ENCODE measurements at places on chromosomes 1 and 21.
A peak's percentile ranks its signal among the peaks of the same experiment; 100 is the strongest.

DNA sequence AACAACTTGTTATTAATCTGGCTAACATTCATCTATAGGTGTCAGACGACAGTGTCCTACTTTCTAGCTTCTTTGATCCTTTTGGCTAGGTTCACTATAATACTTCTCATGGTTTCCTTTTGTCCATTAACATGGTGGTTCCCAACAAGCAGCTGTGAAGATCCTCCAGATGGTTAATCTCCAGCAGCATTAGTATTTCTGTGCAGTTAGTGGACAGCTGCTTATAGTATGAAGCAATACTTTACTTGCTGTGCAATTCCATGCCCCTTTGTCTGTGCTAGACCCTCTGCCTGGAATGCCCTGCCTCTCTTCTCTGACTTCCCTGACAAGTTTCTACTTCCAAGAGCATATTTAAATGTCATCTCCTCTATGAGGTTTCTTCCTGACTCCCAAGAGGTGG, 41.7 kb upstream of the ARHGAP29 start:
- no peak for DNase-seq

DNA sequence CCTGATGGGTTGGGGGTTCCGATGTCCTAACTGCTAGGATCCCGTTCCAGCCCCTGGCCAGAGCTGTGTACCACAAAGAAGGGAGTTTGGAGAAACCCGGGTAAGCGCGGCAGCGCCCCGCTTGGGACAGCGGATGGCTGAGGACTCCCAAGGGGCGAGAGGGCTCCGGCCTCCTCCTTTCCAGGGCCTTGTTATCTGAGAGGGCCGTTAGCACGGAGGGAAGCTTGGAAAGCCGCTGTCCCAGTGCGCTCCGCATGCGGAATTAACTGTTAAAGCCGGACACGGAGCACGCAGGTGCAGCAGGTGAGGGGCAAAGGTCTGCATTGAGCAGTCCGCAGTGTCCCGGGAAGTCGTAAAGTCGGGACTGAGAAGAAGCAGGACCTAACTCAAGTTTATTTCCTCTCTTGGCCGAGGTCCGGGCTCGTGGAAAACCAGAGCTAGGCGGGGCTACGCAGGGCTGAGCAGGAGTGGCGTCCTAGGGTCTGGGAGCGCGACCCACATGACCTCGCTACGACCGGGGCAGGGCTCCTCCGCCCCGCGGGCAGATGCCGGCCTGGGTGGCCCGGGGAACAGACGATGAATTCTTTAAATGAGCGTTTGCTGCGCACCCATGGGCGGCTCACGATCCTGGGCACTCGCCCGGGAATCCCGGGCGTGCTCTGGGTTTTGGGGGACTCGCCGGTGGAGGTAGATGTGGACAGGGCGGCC, 4.5 kb downstream of the LHX4 start:
- no peak for DNase-seq

GRCh38 chr21:18228060-18228739, 16.4 kb upstream of the CHODL start:
- no peak for DNase-seq

DNA sequence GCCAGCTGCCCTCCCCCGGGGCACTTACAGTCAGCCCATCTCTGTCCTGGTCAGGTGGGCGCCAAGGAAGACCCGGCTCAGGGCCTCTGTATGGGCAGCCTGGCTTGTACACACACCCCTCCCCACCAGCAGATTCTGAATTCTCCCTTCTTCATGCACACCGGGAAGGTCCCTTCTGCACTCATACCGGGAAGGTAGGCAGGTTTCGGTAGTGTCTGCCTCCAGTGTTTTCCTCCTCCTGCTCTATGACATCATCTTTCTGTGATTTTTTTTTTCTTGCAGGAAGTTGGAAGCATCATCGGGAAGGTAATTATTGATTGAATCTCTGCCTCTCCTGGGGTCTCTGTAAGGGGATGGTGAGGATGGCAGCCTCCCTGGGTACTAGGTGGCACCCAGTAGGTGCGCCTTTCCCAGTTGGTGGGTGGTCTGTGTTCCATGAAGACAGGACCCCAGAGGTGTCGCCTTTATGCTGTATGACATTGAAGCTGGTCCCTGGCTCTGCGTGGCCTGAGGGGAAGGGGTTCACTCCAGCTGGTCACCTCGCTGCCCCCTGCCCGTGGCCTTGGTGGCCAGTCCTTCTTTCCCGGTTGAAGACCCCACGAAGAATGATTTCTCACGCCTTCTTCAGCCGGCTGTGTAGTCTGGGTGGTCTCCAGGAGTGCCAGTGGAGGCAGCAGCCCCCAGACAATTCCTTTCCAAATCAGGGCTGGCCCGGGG, 82.1 kb upstream of the COL6A1 start:
- DNase-seq = no peak

DNA sequence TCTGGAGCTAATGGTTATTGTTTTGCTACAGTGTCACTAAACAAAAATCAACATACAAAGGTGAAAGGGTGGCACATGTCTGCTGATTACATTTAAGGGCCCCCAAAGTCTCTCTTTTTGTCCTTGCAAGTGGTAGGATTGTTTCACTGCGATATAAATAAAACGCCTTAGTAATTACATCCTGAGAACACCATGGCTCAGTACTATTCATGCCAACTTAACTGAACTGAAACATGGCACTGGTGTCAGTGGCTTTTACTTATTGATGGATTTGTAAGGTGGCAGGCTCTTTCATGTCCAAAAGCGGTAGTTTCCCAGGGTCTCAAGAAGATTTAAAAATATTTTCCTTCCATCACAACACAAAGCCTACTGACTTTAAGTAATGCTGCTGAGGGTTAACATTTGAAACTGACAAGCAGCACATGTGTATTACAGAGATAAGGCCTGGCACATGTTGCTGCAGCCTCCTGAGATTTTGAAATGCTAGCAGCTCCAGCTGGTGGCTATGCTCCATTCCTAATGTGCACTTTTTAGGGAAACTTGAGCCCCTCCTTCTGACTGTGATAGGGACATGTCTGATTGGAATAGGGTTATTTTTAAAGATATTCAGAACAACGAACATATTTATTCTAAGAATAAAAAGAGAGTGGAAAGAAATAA, 86.8 kb downstream of the ATP1B1 start:
- no peak for DNase-seq

DNA sequence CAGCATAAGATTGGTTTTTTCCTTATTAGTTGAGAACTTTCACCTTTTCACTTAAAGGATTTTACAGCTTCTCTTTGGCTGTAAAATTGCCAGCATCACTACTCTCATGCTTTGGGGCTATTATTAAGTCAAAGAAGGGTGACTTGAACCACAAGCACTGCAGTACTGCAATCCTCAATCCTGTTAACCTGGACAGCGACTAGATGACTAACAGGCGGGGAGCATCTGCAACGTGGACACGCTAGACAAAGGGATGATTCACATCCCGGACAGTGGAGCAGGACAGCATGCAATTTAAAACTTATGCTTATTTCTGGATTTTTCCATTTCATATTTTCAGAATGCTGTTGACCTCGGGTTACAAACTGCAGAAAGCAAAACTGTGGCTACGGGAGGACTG, 8.1 kb downstream of the ARV1 start:
- no peak for DNase-seq

DNA sequence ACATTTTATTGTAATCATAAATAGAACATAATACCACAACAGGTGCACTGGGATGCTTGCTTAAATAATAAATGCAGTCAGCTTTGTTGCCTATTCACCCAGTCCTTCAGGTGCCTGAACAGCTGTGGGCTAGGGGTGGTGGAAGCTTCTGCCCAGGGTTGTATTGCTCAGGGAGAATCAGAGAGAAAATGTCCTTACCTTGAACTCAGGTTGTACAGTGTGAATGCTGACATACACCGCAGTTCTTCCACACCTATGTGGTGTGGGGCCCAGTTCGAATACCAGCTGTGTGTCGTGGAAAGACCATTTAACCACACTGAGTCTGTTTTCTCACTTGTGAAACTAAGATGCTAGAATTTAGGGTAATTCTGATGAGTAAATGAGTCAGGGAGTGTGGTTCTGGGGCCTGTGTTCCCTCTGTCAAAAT, 115.7 kb upstream of the ATP1A1 start:
- DNase-seq = no peak

DNA sequence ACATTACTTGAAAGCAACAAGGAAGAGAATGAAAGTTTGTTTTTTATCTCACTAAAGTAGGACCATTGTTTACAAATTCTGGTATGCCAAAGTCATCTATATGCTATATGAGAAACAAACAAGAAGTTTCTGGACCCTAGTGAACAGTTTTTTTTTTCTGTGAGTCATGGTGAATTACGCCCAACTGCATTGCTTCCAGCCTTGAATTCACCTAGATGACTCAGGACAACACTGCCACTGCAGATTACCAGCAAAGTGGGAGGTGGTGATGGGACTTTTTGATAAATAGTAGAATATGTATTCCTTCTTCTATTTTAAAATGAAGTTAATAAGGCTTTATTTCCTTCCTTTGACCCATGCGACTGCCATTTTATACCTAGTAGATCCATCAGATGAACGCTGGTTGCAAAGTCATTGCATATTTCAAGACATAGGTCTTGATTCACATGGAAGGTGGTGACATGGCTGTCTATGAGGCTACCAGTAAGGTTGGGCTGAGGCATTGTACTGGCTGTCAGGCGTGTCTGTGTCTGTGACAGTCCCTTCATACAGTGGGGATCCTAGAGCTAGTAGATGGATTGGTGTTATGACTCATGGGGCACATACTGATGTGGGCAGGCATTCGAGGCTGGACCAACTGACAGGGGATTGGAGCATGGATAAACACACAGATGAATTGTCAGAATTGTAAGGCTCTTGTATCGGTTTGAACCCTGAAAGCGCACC, 49.1 kb upstream of the APOBEC4 start:
- DNase-seq = no peak

GRCh38 chr1:91846007-91846638, 39.8 kb downstream of the TGFBR3 start:
- DNase-seq = no peak

DNA sequence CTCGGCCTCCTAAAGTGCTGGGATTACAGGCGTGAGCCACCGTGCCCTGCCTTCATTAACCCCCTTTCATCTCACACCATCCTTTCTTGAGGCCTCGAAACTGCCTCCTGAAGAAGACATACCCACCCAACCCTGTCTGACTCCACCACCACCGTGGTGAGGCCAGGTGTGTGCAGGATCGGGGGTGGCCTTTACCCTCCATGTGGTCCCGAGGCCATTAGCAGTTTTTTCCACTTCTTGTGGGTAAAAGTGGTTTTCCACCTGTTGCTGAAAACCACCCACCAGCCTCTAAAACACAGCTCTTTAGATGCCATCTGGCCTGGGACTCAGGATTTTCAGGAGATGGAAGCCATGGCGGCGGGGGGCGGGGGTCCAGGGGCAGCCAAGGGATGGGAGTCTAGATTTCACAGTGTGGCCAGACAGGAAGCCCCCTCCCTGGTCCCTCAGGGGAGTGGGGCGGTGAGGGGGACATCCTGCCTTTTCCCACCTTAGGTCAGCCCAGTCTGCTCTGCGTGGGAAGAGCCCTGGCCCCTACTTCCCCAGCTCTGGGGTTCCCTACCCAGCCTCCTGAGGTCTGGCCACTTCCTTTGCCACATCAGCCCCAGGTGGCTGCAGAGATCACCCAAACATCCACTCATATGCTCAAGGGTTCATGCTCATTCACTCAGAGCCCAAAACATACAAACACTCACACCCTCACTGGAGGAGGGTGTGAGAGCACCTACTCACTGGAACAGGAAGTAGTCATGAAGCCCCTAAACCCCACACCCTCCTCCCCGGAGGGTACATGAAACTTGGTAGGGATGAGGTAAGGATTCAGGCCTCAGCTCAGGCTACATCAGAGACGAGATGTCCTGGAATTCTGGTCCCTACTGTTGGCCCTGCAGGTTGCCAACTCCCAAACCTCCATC, 2.3 kb downstream of the FGR start:
- DNase-seq = peak; percentile 30

DNA sequence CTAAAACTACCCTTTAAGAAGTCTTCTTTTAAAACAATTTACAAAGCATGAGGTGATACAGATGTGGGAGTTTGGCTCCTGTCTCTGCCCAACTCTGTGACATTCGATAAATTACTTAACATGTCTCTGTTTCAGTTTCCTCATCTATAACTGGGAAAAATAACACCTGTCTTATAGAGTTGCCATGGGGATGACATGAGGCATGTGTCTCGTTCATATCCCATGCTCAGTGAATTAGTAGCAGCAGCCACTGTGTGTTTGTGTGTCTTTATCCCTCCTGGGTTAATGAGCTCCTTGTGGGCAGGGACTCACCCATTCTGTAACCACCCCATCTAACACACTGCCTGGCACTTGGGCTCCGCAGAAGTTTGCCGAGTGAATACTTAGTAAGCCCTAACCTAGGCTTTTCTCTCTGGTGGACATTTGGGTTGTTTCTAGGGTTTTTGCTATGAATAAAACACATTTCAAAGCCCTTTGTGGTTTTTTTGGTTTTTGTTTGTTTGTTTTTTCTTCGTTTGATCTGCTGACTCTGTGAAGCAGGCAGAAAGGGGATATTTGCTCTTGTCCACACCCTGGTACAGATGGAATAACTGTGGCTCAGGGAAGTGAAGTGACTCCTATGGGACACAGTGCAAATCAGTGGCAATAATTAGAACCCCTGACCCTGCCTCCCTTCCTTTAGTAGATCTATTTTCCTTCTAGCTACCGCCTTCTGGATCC, 797 bp upstream of the KCNJ9 start:
- no peak for DNase-seq

GRCh38 chr21:42285569-42286245, 29.5 kb downstream of the TFF3 start:
- DNase-seq = no peak

- no peak for DNase-seq
Measured at GRCh38 chr1:228272831-228273571, 65.2 kb downstream of the OBSCN start.

- DNase-seq = no peak
Measured at GRCh38 chr1:217139513-217139912, 416.3 kb upstream of the ESRRG start.

DNA sequence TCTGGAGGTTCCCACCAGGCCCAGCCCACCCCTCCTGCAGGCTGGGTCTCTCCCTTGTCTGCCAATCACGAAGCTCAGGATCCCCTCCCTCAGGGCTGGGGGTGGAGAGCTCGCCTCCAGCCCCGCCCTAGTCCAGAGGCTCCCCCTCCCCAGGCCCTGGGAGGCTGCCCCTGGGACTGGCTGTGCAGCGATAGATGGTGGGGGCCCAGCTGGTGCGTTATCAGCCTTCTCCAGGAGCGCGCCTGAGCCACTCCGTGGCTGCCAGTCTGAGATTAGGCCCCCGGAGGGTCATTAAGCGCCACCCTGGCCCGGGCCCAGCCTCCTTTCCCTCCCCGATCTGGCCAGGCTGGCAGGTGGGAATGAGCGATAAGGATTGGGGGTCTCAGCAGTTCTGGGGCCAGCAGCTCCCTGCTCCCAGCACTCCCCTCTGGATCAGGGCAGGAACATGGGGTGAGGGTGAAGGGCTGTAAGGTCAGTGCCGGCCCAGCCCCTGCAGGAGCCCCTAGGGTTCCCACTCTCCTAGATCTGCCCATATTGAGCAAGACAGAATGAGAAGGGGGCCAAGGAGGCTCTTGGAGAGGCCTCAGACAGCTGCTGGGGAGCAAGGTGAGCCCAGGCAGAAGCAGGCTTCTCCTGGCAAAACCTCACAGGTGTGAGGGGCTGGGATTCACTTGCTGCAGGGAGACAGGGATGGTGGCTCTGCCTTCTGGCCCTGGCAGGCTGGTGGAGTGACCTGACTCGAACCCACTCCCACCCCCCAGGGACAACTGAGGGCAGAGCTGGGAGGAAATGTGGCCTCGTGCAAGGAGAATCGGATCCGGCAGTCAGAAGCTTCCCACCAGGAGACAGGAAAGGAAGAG, 8.5 kb downstream of the PDZK1IP1 start:
- DNase-seq = no peak
